ENCODE measurements at places on chromosomes 1 and 21.

GRCh38 chr1:5029136-5029535 is 374.7 kb downstream of the AJAP1 start:
- no peak for DNase-seq

GRCh38 chr1:234592240-234592639 is 17.7 kb downstream of the IRF2BP2 start:
- no peak for DNase-seq

GRCh38 chr1:12177999-12178441 is 11.2 kb downstream of the TNFRSF1B start:
- peak; percentile 95 for DNase-seq

GRCh38 chr1:158148468-158148867 is 32.2 kb upstream of the CD1D start:
- no peak for DNase-seq

DNA sequence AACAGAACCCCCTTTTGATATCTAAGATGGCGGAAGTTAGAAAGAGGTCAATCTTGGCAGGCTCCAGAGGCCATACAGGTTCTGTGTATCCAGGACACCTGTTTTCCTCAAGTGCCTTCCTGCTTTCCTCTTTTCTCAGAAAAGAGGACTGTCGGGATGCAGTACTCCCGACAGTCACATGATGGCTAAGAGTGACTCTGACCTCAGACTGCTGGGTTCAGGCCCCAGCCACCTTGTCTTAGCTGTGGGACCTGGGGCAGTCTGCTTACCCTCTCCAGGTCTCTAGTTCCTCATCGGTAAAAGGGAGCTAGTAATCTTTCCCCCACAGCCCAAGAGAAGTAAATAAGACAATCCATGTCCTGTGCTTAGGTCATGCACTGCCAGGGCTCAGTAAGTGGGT is 29.9 kb downstream of the STK40 start:
- no peak for DNase-seq
